Occipital lobe (tissue), 3 donors: ENCODE measurements at places on chromosomes 4 and X.

DNA sequence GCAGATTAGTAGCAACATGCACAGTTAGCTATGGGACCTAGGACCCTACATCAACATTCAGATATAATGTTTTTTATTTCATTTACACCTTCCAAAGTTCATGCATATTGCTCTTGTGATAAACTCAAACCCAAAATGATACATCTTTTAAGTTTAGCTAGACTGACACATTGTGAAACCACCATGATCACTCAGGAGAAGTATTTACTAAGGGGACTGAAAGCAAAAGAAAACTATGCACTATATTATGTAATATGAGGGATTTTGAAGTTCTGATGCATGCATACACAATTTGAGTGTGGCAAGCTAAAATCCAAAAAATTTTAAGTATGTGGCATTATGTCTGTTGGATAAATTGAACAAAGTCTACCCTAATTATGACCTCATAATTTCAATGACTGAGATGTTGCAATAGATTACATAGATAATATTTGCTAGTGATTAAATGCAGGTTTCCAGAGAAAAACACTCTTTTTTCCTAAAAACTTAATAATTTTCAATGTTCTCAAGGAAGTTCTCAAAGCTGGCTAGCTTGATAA is 914.8 kb upstream of the GRIA3 start:
- no peak for DNase-seq

DNA sequence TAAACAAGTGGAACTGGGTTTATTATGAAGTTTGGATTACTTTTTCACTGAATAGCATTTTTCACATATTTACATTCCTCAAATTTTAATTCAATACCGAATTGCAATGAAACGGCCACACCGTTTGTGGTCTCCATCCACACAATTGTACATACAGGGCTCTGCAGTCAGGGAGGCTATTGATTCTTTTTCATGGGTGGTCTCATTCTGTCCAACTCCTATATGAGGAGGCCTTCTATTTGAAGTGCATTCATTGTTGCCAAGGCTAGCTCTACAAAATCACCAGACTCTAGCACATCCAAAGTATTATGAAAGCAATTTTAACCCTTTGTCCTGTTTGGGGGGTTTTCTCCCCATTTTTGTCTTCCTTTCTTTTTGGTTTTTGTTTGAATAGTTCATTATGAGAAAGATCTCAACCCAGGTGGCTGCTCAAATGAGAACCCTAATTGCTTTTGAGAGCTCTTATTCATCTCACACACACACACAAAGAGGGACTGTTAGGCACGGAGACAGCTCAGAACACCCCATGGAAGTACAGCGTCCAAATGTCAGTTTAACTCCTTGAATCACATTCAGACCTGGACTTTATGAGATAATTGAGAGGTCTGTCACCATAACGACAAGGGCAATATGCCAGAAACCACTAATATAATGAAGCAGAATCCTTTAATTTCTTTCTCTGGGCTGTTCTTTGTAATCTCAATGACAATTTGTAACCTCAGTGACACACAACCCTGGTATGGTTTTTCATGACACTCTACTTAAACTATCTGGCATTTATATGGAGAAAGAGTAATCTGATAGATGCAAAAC is 79.4 kb downstream of the NLGN4X start:
- DNase-seq = no peak

DNA sequence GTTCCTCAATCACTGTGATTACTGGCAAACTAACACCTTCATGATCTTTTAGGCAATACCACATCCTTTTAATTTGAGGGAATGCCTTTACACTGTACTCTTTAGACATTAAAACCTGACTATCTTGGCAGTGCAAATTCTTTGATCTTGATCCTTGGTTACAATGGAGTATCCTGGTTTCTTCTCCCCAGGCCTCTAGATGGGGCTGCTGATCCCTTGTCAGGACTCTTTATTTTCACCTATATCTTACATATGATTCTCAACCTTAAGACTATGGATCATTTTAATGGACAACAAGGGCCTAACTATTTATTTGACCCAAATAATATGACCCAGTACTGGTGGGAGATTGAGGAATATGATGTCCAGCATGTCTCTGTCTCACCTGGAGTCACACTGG is 1005.5 kb upstream of the INTU start:
- DNase-seq = no peak

- DNase-seq = no peak
These were observed 5.1 kb downstream of the PSAPL1 start for GRCh38 chr4:7429601-7430078.

DNA sequence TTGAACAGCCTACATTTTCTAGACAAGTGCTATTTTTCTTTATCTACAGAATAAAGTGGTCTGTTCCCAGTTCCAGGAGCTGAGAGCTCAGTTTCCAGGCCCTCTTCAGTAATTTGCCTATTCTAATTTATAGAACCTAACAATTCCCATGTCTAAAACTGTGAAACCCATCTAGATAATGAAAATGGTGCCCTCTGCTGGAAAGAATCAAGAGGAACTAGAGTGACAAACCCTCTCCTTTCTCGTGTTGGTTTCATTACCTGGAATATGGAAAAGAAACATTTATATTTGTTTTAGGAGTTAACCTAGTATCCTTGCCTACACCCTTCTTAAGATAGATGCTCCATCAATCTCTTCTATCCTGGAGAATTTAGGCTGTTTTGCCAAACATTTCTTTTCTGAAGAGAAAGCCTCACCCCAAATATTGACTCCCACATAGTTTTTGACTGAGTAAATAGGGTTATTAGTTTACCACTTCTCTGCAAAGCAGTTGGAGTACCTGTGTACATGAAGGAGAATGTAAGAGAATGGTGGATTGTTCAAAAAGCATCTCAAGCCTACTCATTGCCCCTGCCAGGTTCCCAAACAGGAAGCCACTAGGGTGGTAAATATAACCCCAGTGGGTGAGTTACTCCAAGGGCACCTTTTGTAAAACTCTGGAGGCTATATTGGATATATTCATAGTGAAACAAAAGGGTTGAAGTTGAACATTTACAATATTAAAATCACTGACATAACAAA is 121.6 kb downstream of the RASL11B start:
- no peak for DNase-seq

DNA sequence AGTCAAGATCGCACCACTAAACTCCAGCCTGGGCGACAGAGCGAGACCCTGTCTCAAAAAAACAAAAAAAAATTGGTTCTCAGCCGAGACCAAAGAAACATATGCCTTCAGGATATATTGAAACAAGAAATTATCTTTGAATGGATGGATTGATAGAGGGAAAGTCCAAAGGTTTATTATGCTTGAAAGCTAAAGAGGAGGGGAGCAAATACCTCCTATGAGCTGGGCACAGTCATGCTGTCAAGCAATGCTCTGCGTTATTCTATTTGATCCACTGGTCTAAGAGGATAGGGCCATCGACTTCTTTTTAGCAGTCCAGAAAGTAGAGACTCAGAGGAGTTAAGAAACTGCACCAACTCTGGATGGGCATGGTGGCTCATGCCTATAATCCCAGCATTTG is 85.9 kb upstream of the SLC34A2 start:
- DNase-seq = no peak

DNA sequence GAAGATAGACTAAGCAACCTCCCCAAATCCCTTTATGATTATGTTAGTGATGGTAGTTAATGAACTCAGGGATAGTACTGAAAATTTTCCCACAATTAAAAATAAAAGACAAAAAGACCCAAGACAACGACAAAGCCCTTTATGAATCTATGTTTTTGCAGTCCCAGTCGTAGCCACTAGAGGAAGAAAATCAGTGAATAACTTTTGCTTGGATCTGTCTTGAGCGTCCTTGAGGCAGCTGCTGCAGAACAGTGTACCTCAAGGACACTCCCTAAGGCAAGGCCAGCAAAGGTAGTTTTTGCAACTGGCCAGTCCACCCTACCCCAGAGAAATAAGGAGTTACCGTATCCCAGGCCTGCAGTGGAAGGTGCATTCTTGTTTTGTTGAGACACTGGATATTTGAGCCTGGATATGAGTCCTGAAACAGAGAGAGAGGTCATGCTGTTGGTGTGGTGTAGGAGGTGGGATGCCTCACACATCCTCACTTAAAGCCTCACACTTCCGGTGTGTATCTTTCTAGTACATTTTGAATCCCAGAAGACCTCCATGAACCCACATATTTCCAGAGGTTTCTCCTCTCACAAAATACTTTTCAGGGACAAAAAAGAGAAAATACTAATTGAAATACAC is 8.7 kb upstream of the TIMM8A start:
- no peak for DNase-seq

- no peak for DNase-seq
These were observed 124.2 kb upstream of the NRK start for GRCh38 chrX:105697984-105698781.

DNA sequence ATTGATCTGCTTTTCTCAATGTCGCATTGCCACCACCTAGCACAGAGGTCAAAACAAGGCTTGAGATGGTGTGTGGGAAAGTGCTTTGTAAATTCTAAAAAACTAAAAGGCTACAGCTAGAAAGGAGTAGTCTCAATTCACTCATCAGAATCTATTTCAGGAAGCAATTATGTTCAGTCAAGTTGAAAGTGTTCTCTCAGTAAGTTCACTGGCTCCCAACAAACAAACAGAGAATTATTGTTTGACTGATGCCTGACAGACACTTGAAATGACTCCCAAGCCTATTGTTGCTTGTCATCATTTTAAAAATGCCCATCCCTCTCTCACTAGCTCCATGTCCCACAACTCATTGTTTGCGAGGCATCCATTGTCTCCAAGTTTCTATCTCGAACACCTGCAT is 419.6 kb upstream of the CPEB2 start:
- DNase-seq = no peak

DNA sequence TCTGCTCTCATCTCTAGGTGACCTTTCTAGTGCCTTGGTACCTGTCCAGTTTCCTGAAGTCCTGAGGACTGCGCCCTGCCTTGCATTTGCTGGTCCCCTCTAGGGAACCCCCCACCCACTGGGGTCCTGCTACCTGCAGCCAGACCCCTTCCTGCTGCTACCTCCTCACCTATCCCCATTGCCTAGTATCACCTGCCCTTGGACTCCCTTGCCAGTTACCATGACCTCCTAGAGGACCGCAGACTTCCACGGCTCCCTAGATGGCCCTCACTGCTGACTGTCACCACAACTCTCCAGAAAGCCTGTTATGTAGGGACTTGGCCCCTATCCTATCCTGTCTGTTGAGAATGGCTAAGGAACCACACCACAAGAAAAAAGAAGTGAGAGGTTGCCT is 166.6 kb downstream of the EFNB1 start:
- DNase-seq = no peak

- DNase-seq = peak; percentile 39
These were observed 71.3 kb downstream of the HTRA3 start for GRCh38 chr4:8340781-8341241.

- no peak for DNase-seq
These were observed 61.7 kb upstream of the GUCY1A1 start for GRCh38 chr4:155604718-155605626.

- peak; percentile 7 for DNase-seq
These were observed 74.8 kb upstream of the BCOR start for GRCh38 chrX:40172401-40173142.

- no peak for DNase-seq
These were observed 8.7 kb upstream of the ITGB1BP2 start for GRCh38 chrX:71292669-71293365.

- no peak for DNase-seq
These were observed 40.1 kb downstream of the PRIMPOL start for GRCh38 chr4:184689681-184690080.

DNA sequence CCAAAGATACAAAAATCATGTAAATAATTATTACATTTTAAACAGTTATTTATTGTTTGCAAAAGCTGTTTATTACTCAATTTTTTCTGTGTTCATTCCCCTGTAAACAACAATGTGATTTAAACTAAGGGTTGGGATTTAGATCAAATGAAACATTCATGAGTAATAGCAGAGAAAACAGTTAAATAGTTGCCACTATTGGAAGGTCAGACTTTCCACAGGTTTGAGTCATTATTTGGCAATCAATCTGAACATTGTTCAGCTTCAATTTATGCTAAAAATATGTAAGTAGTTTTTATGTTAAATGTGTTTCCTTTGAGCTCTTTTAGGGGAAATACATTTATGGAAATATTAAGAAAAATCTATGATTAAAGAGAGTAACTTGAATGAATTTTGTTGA is 144.9 kb downstream of the STIM2 start:
- no peak for DNase-seq

GRCh38 chr4:119692001-119692400 is 63.4 kb upstream of the PDE5A start:
- no peak for DNase-seq

DNA sequence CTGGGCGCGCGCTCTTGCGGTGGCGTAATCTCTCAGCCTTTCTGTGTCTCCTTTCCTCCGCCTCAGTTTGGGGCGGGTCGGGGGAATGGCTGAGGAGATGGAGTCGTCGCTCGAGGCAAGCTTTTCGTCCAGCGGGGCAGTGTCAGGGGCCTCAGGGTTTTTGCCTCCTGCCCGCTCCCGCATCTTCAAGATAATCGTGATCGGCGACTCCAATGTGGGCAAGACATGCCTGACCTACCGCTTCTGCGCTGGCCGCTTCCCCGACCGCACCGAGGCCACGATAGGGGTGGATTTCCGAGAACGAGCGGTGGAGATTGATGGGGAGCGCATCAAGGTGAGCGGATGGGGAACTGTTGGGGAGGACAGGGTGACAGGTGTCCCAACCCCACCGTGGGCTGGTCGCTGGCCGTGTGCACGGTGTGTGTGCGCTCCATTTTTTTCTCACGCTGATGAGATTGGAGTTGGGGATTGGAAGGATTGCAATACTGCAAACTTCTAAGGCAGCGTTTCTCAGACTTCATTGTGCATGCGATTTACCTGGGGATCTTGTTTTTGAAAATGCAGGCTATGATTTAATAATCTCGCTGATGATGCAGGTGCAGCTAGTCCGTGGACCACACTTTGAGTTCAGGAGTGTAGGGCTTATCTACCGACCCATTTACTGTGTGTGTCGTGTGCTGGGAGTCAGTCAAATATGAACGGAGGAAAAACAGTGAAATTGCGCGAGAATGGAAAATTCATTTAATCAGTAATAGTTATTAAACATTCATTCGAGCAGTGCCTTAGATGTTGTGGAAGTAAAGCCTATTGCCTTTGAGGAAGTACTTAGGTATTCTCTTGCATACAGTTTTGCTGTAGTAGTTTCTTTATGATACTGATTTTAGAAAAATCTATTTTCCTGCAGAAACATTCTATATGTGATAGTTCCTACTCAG is at the start of gene RAB33B:
RAB33B (plus strand) TSS at position 11 of the 935 bp plus-strand sequence; CDS start at position 86, 75 bp downstream.
- no peak for DNase-seq

DNA sequence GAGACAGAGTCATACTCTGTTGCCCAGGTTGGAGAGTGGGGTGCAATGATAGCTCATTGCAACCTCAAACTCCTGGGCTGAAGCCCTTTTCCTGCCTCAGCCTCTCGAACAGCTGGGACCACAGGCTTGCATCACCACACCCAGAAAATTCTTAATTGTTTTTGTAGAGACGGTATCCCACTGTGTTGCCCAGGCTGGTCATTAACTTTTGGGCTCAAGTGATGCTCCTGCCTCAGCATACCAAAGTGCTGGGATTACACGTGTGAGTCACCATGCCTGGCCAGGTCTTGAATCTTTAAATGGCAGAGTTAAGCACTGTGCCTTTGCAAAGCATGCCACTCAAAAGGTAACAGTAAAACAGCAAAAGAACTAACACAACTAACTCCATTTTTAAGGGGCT is 28.6 kb upstream of the BBS12 start:
- DNase-seq = no peak
